MM.1S (cell line): ENCODE measurements at places on chromosomes 3 and 15.

GRCh38 chr3:188255190-188255589 is 101.2 kb downstream of the LPP start:
- no peak for DNase-seq

DNA sequence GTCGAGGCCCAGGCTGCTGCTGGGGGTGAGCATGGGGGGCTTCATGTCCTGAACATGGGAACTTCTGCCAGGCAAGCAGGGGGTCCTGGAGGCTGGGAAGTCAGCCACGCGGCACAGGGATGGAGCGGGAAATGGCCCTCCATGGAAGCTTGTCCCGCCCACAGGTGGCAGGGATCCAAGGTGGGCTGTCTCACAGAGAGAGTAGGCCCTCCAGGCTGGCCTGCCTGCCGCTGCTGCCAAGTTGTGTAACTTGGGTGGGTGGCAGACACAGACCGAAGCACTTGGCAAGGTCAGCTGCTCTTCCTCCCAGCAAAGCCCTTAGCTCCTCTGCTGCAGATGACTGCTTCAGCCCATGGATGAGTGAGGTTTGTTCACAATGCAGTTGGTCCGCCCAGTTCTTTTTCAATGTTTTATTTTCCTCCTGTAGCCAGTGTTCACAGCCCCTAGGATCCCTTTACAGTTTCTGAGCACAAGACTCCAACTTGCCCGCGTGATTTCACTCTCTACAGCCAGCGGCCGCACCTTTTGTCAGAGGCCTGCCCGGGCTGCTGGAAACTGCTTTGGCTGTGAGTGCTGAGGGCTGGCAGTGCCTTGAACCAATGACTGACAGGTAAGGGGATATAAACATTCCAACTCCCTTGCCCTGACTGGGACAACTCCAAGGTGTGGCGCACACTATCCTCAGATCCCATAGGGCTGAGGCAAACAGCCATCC is 26.7 kb downstream of the HCN4 start:
- no peak for DNase-seq

- DNase-seq, result no peak
These were observed 181.3 kb downstream of the RORA start for GRCh38 chr15:61047783-61048182.

DNA sequence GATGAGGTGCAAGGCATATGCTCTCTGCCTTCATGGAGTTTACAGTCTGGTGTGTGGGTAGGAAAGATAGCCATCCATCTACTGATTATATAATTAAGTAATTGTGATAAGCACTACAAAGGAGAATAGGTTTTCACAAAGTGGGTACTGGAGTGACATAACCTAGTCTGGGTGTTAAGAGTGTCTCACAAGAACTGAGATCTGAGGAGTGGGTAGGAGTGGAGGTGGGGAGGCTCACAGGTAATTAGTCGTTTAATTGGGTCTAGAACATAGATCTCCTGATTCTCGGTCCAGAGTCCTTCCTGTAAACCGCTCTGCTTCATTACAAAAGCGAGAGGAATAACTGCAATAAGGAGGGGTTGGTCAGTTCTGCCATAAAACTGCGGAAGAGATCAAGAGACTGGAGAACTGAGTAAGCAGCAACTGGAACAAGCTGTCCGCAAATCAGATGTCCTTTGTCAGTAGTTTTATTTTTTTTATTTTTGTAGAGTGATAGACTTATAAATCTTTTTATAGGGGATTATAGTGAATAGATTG is 2.2 kb downstream of the NEO1 start:
- no peak for DNase-seq
